ENCODE measurements at places on chromosomes 6 and 20.

DNA sequence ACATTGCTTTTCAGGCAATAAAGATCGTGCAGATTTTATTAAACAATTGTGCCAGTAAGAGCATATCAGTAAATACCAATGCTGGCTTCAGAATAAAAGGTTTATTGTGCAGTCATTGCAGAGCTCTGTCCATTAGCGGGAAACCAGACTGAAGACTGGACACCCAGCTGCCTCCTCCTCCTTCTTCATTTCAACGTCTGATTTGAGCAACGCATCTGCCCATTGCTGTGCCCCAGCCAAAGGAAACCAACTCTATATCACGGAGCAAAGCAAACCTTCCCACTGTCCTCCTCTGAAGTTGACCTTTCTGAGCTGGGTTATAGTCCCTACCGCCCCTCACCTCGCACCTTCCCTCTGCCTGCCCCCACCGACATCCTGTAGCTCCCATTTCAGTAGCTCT, 80.8 kb downstream of the SLC22A23 start:
- no peak for DNase-seq

DNA sequence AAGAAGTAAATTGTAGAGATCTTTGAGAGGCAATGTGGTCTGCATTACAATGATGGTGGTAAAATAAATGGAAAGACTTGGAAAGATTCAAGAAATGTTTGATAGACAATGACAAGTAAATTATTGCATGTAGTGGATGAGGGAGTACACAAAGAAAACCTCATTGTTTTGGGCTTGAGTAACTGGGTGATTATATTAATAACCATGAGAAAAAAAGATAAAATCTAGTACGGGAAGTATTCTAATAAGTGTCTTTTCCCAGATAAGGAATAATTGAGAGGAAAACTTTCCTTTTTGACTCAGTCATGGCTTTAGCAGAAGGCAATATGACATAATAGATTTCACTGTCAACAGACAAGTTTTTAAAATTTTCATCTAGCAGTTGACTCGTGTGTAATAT, 993.0 kb downstream of the EYS start:
- DNase-seq: no peak

DNA sequence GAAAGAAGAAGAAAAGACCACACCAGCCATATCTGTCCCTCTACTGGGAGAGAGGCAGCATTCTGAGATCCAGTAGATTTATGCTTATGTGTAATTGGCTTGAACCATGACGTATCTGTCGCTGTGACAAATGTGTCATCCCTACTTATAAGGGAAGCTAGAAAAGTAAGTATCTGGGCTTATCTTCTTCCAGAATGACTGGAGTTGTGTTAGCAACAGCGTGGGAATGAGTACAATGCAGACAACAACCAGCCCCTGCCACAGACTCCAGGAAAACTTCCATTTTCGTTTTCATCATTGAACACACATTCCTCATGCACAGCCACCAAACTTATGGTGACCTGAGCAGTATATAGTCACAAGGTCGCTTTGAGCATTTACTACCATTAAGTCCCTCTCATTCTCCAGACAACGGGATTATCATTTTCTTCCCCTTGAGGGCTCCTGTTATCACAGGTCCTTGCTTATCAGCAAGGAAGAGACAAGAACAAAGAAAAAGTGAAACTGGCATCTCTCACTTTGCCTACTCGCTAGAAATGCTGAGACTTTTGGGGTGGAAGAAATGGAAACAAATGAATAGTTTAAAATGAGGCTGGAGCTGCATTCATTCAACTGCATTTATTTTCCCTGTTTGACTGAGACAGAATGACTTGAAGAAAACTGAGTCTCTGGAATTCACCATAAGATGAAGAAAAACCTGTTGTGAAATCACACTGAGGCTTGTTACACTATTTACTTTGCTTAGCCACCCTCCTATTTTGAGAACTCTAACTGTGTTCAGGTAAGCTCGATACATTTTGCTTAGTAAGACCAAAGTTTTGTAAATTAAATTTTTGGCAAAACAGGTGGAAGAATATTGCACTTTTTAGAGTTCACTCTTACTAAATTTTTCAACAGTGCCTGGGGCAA, 149.3 kb upstream of the FOXQ1 start:
- no peak for DNase-seq

DNA sequence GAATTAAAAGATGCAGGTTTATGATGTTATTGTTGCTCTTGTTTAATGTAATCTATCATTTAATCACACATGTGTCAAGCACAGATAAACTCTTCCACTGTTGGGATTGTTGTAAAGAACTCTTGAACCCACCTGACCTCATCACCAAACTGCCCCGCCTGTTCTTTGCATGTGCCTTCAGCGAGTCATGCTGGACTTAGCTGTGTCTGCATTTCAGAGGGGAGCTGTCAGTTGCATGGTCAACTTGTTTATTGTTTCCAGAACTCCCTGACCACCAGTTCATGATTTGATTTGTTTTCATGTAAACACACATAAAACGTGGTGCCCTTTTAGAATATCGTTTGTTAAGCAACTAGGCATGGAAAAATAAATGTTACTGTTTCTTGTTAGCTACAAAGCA, 93.6 kb downstream of the KHDC1L start:
- no peak for DNase-seq

GRCh38 chr6:101454106-101454676, 60.7 kb downstream of the GRIK2 start:
- DNase-seq: no peak

DNA sequence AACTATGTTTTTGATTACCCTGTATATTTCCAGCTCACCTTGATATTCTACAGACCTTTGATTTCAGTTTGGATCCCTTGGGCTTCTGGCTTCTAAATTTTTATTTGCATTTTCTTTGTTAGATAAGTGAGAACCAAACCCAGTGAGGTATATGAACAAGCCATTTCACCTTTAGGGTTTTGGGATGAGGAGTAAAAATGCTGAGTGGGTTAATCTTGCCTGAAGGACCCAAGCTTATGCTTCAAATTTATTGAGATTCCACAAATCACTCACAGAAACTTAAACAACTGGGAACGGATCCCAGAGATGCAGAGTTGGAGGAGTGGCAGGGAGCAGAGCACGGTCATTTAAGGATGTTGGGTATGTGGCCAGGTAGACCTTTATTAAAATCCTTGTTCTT, 263.3 kb upstream of the BMP2 start:
- no peak for DNase-seq

GRCh38 chr6:147438758-147439528, 69.5 kb upstream of the SAMD5 start:
- DNase-seq: no peak

DNA sequence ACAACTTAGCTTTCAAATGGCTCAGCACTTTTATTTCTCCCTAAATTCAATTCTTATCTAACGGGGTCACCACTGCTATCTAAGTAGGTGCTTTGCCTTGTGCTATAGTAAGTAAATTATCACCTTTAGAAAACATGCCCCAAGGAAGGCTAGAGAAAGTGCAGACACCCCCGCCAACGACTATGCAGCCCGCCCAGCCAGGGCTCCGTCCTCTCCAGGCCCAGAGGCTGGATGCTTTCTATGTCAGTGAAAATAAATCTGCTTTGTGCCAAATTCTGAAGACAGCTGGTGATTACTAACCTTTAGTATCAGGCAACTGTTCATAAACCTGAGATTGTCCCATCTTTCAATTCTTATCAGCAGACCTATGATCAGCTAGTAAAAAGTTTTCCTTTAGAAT, 14.3 kb downstream of the KIAA0319 start:
- DNase-seq: no peak

- DNase-seq: no peak
Measured at GRCh38 chr20:47680804-47681529, 104.3 kb downstream of the SULF2 start.

- no peak for DNase-seq
Measured at GRCh38 chr6:163389354-163389753, 25.2 kb upstream of the QKI start.

DNA sequence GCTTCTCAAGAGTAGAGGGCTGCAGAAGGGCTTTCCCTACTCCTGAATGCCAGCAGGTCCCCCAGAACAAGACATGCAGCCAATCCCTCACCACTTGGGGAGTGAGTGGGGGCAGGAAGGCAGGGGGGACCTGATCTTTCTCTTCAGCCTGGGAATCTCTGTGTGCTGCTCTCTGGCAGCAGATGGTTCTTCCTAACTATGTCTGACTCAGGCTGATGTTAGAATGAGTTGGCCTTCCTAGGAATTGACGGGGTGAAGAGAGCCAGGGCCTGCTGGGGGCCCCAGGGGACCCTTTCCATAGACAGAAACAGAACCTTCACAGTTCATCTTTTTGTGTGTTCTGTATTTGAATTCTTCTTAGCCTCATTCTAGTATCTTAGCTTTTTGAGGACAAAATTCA, 29.0 kb upstream of the TCP11 start:
- no peak for DNase-seq
